GM06990 (cell line): ENCODE measurements at places on chromosomes 13 and 19.

- DNase-seq, result peak; percentile 88
Measured at GRCh38 chr19:3987619-3988371, 2.5 kb upstream of the EEF2 start.

GRCh38 chr13:40181203-40181845 is 485.1 kb downstream of the FOXO1 start:
- DNase-seq, result no peak

DNA sequence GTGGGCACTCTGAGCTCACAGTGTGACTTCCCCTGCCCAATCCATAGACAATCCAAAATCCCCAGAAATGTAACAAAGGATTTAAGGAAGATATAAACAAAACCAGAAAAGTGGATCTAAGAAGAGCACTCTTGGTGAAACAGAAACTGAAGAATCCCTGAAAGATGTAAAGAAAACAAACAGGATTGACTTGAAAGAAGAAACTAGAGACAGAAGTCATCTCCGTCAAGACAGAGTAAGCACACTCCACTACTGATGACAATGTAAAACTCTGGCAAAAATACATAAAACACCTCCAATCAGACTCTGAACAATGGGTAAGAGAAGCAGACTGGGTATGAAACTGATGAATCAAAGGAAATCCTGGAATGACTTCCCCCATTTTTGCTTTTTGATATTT is 13.5 kb downstream of the TUBGCP3 start:
- DNase-seq, result no peak

DNA sequence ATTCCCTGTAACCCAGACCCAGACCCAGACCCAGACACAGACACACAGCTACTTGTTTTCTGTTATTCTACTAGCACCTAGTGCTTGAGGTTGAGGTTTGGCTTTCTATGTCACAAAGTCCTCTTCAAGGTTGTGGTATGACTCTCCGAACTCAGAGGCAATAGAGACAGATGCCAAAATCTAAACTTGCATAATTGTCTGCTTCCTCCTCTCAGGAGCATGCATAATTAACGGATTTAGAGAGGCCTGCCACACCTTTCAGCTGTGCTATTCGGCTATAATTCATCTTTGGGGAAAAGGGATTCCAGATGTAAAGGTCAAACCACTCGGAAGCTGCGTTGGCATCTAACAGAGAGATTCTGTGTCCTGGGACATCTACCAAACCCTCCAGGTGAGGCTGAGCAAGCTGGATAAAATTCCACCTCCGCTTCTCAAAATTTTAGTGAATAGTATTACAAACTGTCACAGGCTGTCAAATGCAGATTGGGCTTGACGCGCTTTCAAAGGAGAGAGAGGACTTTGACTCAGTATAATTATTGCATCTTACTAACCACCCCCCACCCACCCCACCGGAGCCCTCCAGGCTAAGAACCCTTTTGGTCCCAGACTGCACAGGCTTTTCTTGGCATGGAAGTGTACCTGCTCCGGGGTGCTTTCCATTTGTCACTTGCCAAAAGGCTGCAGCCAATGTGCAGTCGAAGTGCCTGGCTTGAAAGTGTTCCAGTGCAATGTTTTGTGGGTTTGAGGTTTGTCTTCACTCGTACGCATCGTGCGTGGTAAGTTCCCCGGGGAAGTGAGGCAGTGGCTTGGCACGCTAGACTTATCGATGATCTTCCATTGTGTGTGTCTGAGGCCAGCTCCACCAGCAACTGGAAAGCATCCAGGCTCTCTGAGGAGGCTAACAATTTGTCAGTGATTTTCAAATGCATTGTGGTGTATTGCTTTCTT is 194.1 kb downstream of the TDRD3 start:
- no peak for DNase-seq

DNA sequence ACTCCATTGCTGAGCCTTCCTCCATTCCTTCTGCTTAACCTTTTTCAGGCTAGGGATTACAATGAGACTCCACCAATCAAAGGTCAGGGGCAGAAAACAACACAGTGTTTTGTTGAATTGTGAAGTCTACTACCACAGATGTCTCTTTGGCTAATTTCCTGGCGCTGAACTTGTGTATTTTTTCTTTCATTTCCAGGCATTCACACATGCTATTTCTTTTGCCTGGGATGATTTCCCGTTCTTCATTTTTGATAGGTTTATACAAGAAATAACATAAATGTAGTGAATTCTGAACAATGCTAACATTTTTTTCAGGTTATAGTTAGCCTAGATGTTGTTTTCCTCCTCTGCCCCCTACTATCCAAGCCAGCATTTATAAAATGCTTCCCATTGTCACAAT is 64.3 kb downstream of the OLFM4 start:
- no peak for DNase-seq

GRCh38 chr13:69553976-69554375 is 553.6 kb upstream of the ATXN8OS start:
- DNase-seq, result no peak

GRCh38 chr19:42178791-42179674 is 38.4 kb downstream of the DEDD2 start:
- no peak for DNase-seq

GRCh38 chr19:54947381-54947780 is at the start of gene NLRP7:
TSS of gene NLRP7 (minus strand) at chr19:54947530.
- no peak for DNase-seq

- DNase-seq, result no peak
Measured at GRCh38 chr13:56837161-56837560, 303.6 kb upstream of the PRR20A start.

GRCh38 chr19:4172861-4173473 is 9.4 kb downstream of the SIRT6 start:
- no peak for DNase-seq

GRCh38 chr19:54434873-54435214 is 14.2 kb upstream of the LENG8 start:
- no peak for DNase-seq

- no peak for DNase-seq
Measured at GRCh38 chr13:32660227-32660626, 74.0 kb downstream of the PDS5B start.

- DNase-seq, result no peak
Measured at GRCh38 chr19:39671739-39672363, 16.1 kb downstream of the LGALS16 start.

DNA sequence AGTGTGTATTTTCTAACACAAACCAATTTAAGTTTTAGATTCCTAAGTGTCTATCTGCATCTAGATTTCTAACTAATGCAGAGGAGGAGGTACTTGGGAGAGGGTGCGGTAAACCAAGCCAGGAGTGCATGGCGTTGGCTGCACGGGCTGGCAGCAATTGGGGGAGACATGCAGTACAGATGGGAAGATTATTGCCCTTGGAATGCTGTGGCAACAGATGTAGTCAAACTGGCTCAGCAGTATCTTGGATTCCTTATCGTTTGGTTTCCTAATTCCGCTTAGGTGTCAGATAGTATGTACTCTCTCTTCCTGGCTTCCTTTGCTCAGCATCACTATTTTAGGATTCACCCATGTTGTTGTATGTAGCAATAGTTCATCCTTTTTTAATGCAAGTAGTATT is 29.4 kb upstream of the STK24 start:
- DNase-seq, result no peak

- no peak for DNase-seq
Measured at GRCh38 chr19:12833738-12834565, 427 bp downstream of the RTBDN start.

DNA sequence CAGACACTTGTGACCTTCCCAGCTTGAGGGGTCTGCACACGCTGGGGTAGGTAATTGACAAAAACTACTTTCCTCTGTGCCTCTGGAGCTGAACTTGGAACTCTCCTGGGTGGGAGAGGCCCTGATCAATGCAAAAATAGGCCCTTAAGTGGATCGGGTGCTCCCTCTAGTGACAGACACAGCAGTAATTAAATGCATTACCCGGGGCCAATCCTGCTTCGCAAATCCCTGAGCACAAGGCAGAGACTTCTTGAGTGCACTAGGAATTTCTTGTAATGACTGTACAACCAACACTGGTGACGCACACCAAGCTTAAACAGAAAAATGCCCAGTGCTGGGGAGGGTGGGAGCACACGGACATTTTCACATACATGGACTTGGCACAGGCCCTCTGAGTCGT is 10.6 kb upstream of the UBE2S start:
- no peak for DNase-seq

DNA sequence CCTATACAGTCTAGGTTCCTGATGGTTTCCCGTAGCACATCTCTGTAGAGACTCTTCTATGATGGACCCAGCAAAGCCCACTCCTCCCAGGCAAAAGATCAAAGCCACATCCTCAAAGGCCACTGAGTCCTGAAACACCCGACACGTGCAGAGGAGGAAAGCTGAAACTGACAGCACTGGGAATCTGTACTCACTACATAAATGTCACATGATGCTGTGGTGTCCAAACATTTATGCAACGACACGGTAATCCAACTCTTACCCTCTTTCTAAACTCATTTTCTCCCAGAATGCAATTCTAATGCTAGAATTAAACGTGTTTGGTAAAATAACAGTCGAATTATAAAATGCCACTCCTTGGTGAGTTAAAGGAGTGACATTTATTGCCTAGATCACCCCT is 7.0 kb upstream of the ZNF441 start:
- no peak for DNase-seq

DNA sequence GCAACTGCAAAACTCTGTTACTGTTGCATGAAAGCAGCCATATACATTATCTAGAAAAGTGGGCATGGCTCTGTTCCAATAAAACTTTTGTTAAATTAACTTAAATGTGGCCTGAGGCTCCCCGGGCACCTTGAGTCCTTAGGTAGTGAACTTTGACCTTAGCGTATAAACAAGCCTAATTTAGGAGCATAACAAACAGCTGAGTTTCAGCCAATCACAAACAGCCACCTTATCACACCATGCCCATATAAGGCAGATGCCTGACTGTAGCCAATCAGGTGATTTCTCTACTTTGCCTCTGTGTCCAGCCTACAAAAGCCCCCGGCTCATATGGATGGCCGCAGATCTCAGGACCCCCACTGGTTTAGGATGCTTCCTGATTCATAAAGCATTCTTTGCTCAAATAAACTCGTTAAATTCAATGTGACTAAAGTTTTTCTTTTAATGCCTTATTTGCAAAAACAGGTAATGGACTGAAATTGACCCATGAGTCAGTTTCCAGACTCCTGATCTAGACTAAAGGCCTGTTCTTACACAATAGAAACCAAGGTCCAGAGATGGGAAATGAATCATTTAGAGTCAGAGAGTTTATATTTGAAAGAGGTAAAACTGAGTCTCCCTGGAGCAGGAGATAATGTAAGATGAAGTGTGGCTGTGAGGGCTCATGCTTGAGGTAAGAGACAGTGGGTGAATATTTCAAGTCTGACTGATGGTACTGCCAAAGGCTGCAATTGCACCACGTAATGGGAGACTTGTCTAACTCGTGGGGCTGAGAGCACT is 130.2 kb downstream of the FGF9 start:
- DNase-seq, result no peak

GRCh38 chr19:29247872-29248271 is 34.9 kb upstream of the UQCRFS1 start:
- no peak for DNase-seq

GRCh38 chr19:4578552-4579248 is 19.2 kb upstream of the SEMA6B start:
- DNase-seq, result no peak
